ENCODE measurements at places on chromosomes 2 and 18.

- peak; percentile 65 for DNase-seq
These were observed 396 bp downstream of the CNOT9 start for GRCh38 chr2:218569038-218569431.

GRCh38 chr2:17162713-17163112, 355.5 kb downstream of the RAD51AP2 start:
- no peak for DNase-seq

DNA sequence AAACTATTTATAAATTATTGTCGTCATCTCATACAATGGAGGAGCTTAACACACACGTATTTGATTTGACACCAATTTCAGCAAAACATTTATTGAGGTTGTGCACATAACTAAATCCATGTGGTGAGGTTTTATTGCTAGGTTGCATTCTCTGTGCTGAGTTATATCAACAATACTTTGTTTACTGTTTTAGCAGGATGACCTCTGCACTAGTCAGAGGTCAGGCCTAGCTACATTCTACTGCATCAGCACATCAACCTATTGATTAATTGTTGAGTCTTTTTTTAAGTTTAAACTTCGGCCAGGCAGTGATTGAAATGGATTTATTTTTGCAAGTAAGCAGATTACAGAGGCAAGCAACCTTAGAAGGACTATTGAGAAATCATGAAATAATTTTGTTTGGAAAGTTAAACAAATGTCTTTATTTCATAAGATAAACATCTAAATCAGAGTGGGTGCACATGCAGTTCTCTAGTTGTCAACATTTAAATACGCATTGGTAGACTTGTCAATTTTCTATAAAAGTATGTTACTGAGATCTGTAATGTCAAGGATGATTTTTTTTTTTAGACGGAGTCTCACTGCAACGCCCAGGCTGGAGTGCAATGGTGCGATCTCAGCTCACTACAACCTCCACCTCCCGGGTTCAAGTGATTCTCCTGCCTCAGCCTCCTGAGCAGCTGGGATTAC, 75.2 kb upstream of the CD28 start:
- DNase-seq = no peak

DNA sequence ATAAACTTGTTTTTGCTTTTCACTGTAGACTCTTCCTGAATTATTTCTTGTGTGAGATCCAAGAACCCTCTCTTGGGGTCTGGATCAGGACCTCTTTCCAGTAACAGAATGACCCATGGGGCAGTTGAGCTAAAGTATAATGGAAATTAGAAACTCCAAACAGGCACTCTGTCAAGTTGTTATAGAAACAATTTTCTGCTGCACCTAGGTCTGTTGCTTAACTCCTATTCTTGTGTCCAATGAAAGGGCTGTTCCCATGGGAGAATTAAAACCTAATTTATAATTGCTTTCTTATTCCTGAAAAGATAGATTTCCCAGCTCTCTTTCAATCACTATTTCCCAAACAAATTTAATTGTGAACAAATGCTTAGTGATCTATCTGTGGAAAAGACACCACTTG, 1341.3 kb upstream of the PIK3C3 start:
- no peak for DNase-seq

DNA sequence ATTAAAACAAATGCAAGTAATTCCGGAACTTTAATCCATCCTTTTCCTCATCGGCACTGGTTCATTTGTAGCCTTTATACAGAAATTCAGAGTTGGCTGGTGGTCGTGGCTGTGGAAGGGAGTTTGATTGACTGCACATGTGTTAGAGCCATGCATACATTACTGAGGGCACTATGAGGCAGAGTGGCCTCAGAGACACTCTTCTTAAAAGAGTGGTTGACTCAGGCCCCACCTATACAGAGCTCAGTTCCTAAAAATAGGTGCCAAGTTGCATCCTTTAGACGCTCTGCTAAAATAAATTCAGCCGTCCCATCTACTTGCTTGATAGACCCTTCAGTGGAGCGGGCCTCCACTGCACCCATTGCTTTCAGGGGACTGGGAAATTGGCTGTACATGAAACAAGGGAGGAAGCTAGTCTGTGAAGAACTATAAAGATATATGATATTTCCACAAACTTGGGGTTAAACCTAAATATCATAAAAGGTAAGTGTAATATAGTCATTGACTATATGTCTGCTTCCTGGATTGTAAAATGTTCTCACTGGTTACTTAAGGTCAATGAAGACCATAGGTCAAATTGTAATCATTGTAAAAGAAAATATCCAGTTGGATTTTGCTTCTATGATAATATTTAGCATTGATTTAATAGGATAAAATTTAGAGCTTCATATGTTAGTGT, 298.9 kb downstream of the XIRP2 start:
- DNase-seq = no peak

DNA sequence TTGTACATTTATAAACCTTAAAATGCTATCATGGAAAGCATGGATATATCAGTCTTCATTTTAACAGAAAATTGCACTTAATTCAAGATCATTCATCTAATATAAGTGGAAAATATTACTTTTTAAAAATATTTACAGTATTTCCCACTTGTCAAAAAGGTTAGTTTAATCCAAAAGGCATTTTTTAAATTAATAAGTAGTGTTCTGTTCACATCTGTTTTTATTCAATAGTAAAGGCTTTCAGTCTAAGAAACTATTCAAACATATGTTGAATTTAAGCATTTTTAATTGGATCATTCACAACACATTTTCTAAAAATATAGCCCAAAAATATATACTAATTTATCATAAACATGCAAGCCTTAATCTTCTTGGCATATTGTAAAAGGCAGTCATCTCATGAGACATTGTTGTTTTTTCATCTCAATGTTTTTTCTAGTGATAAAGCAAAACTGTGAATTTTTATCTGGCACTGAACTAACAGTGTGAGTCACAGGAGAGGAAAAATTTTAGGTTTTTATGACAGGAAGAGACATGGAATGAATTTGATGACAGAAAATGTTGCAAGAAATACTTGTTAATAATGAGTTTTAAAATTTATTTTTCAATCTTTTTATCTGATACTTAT, 1642.5 kb upstream of the TMEFF2 start:
- DNase-seq = no peak

- no peak for DNase-seq
These were observed 330.1 kb downstream of the SUCLG1 start for GRCh38 chr2:84129018-84129417.

DNA sequence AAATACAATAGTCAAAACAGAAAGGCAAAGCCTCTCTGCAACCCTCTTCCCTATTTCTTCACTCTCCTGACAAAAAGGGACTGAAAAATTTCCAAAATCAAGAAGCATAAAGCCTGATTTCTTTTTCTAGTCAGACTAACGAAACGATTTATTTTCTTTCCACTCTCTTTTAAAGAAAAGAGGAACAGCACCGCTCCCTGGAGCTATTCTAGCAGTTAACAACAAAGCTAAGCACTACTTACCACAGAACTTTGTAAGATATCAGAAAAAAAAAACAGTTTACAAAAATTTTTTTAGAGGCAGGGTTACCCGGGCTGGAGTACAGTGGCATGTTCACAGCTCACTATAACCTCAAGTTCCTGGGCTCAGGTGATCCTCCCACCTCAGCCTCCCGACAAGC, 14.4 kb upstream of the FHL2 start:
- DNase-seq = no peak

- DNase-seq = no peak
These were observed 33.5 kb upstream of the RAB27B start for GRCh38 chr18:54794823-54795222.

DNA sequence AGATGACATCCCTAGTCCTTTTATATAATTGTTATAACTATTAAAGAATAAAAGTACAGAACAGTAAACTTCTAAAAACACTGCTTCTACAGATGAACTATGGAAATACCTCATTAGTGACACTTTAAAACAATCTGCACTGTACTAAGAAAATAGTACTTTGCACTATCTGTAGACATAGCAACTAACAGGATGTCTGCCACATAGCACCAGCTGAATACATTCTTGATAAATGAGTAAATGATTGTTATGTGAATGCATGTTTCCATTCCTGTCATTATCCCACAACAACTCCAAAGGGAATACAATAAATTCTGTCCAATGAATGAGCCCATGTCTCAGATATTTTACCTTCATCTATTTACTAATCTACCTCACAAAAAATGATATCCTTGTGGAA, 115.3 kb upstream of the SLC35G4 start:
- DNase-seq = no peak

GRCh38 chr2:126059379-126059778, 596.6 kb upstream of the GYPC start:
- no peak for DNase-seq

DNA sequence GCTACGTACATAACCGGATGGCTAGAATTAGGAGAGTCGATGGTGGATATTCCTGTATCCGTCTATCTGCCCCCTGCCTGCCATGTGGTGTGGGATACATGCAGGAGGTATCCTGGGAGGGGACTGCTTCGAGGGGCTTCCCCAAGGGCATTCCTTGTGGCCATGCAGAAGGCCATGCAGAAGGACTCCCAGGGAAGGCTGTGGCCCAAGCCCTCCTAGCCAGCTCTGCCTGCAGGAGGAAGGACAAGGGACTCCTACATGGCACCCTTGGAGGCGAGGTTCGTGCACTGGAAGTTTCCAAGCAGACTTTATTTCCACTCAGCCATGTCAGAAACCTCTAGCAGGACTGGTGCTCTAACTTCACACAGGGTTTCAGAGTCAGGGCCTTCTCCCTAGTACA, 136.1 kb downstream of the KLHL29 start:
- DNase-seq = no peak

- DNase-seq = no peak
These were observed 1.7 kb downstream of the MIB1 start for GRCh38 chr18:21742315-21742687.

DNA sequence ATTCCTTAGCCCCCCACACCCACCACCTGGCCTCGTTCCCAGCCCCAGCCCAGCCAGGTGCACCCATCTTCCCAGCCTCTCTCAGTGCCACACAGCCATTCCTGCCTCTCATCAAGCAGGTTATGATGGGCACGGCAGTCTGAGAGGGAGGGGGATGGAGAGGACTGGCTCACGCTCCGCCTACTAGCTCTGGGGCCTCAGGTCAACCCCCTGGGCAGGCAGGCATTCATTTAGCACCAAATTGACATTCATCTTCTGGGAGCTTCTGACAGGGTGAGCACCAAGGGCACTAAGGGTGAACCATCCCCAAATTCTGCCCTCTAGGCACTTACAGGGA, 66.2 kb upstream of the FOSL2 start:
- DNase-seq = no peak

GRCh38 chr2:204730603-204731002, 185.3 kb downstream of the PARD3B start:
- DNase-seq = no peak

DNA sequence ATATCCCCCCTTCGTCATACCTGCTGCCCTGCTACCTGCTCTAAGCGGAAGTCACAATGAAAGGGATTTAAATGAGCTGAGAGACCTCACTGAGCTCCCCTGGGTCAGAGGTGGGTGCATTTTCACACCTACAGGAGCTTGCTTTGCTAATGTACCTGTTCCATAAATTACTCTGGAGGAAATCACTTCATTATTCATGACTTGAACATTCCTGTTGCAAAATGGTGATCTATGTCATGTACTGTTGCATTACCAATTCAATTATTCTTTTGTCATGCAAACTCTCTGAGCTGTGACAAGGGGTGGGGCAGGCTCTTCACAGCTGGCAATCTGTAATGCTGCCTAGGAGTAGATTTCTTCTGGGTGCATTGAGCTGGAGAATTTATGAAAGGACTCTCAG, 761.3 kb downstream of the TSN start:
- DNase-seq = no peak

DNA sequence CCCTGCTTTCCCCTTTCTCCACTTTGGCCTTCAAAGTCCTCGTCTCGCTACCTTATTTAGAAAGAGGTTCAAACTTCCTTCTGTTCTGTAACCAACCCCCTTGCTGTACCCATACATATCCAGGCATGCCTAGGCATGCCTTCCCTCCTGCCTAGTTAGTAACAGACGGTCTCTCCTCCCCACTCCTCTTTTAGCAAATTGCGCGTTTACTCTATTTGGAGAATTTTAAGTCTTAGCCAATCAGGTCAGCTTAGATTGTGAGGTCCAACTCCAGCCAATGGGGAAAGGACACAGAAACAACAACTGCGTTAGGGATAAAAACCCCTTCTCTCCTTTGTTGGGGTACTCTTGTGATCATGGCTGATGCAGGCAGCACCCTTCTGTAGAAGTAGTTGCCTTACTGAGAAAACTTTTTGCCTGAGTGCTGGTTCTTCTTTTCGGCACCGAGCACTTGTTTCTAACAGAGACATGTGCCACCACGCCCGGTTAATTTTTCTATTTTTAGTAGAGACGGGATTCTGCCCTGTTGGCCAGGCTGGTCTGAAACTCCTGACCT, 85.9 kb upstream of the FOXI3 start:
- DNase-seq = no peak

GRCh38 chr18:21851327-21851961, 110.9 kb downstream of the MIB1 start:
- DNase-seq = peak; percentile 9

- DNase-seq = no peak
These were observed 35.0 kb downstream of the PRKRA start for GRCh38 chr2:178415979-178416378.

- no peak for DNase-seq
These were observed 4.3 kb upstream of the HS6ST1 start for GRCh38 chr2:128322715-128323554.

DNA sequence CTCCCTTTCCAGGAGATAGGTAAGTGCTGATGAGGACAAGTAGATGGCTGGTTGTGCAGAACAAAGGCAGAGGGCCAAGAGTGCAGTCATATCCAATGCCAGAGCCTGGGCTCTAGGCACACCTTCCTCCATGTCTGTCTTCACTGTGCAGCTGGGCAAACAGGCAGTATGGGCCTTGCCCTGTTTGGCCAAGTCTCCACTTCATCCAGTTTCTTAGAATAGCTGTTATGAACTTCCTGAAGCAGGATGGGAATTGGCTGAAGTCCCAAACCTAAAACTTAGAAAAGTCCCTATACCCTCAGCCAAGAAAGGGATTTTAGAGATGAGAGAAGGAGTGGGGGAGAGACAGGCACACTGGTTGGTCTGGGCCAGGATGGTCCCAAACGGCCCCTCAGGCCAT, 37.5 kb upstream of the CYP26B1 start:
- DNase-seq = no peak

DNA sequence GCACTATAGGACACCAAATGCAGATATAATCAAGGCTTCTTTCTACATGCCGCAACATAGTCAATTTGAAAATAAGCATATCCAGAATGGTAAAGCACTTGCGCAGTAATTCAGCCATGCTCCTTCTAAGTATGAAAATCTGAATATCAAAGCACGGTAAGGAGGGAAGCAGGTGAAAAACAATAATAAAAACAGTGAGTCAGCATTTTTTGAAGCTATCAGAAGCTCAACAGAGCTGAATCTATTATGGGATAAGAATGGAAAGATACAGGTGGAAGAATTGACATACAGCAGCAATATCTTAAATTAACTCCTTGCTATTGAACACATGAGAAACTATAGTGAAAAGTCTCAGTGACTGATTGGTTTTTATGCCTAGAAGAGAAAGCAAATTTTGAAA, 266.3 kb downstream of the NRXN1 start:
- no peak for DNase-seq

All from GM13977 (cell line).